ENCODE measurements at places on chromosomes 1 and 21. TPM values are rescaled to one million over a fixed set of nuclear protein-coding genes. Genes with fewer than 3 reads are reported as not detected.

Gene MCOLN3
- 0.22 TPM for total RNA-seq

GRCh38 chr1:156857532-156857931 lies 1.4 kb downstream of the INSRR start:
- H3K4me1 ChIP-seq: peaks cover 26% of the 10 kb centered on the region
- peaks cover 38% of the 10 kb centered on the region for H3K27me3 ChIP-seq
- DNase-seq: no peak
- H3K27ac ChIP-seq: no peak overlapping the region
- H3K4me3 ChIP-seq: no peak overlapping the region

Gene KLHDC7A
- total RNA-seq: not detected

DNA sequence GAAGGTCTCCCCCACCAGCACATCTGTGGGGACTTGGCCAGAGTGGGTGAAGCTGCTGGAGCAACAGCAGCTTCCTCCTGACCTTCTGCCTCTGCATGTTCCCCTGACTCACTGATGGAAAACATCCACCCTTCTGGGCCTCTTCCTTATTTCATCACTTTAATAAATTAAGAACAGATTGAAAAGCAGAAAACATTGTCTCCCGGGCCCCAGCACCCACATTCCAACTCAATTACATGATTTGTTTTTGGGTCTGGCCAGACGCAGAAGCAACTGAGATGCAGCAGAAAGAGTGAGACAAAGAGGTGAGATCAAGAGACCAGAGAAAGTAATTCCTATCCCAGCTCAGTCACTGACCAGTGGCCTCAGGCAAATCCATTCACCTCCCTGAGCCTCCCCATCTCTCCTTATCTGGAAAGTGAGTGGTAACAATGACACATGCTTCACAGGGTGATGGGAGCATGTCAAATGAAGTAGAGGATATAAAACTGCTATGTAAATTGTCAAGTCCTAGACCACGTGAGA lies 157.1 kb downstream of the ELAVL4 start:
- H3K4me1 ChIP-seq: no peaks in the 10 kb centered on the region
- H3K27me3 ChIP-seq: no peaks in the 10 kb centered on the region
- no peak overlapping the region for H3K4me3 ChIP-seq
- no peaks in the 10 kb centered on the region for H3K36me3 ChIP-seq
- DNase-seq: no peak

GRCh38 chr1:110086961-110087360 lies 16.5 kb upstream of the ALX3 start:
- peaks cover 43% of the 10 kb centered on the region for H3K27me3 ChIP-seq
- no peaks in the 10 kb centered on the region for H3K36me3 ChIP-seq
- no peak overlapping the region for H3K4me3 ChIP-seq
